ENCODE measurements at places on chromosomes 1 and 21.

- H3K27me3 ChIP-seq, result no peaks in the 10 kb centered on the region
- no peak overlapping the region for H3K4me3 ChIP-seq
- H3K27ac ChIP-seq, result no peak overlapping the region
- DNase-seq, result no peak
These were observed 188.3 kb upstream of the GREM2 start for GRCh38 chr1:240800291-240800690.

GRCh38 chr1:108913105-108913948 is 36.5 kb downstream of the GPSM2 start:
- no peak overlapping the region for H3K27ac ChIP-seq
- DNase-seq, result no peak
- H3K4me3 ChIP-seq, result no peak overlapping the region
- no peaks in the 10 kb centered on the region for H3K27me3 ChIP-seq
- peaks cover 5% of the 10 kb centered on the region for H3K4me1 ChIP-seq
- H3K36me3 ChIP-seq, result no peaks in the 10 kb centered on the region

DNA sequence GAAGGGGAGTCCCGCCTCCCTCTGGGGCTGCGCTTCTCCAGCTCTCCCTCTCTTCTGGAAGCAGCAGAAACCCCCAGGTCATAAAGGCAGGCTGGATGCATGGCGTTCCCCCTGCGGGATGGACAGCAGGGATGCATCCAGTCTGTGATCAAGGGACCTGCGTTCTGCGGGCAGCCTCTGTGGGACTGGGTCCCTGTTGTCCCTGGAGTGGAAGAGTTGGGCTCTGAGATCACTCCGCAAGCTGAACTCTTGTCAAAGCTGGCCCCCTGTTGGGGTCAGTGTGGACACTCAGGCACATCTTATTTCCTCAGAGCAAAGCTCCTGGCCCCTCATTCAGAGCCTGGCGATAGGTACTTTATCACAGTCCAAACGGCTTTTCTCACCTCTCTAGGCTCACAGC is 341.2 kb downstream of the PTPRU start:
- no peak overlapping the region for H3K27ac ChIP-seq
- DNase-seq, result no peak
- H3K36me3 ChIP-seq, result no peaks in the 10 kb centered on the region
- no peak overlapping the region for H3K4me3 ChIP-seq

DNA sequence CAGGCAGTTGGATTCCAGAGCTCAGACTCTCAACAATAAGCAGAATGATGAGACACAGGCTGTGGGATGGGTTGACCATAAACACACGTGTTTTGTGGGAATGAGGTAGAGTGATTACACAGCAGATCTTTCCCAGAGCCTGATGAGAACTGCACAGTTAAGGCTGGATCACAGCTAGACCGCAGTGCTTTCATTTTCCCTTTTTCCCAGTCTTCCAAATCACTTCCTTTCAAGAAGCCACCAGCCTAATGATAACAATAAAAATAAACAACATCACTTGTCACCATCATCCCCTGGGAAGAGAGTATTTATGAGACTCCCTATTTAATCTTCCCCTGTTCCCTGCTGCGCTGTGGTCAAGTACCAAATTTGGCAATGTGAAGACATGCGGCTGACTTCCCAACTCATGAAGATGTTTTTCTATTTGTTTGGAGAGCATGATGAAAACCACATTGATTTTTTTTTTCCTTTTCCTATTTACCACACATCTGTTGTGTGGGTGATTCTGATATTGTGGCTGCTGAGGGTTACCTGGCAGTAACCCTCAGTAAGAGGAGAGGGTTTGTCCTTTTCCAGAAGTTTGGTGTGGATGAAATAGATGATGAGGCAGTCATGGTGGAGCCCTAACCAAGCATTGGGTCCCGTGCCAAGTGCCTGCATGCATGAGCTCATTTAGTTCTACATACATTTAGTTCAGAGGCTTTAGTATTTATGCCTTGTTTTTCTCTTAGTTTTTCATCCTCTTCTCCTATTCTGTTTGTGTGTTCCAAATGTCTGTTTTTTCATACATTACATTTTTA is 248.9 kb upstream of the HOOK1 start:
- no peaks in the 10 kb centered on the region for H3K36me3 ChIP-seq
- H3K27me3 ChIP-seq, result no peaks in the 10 kb centered on the region
- DNase-seq, result peak; percentile 12
- no peaks in the 10 kb centered on the region for H3K4me1 ChIP-seq
- peak overlapping the region; percentile 50 for H3K27ac ChIP-seq

DNA sequence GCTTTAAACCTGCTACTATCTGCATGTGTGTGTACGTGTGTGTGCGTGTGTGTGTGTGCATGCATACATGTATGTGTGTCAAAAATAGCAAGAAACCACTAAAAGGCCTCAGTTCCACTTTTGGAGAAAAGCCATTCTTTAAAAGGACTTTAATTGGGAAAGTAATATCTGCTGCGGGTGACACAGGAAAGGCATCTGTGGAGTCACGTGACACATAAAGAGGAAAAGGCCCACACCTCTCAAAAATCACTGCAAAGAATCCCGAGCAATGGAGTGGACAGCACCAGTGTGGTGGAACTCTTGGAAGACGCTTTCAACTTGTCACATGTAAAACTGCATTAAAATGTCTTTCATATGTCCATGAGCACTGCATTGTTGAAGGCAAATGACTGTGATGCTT is 63.6 kb downstream of the DSCAM start:
- H3K36me3 ChIP-seq, result no peaks in the 10 kb centered on the region
- H3K27me3 ChIP-seq, result no peaks in the 10 kb centered on the region
- H3K27ac ChIP-seq, result no peak overlapping the region

DNA sequence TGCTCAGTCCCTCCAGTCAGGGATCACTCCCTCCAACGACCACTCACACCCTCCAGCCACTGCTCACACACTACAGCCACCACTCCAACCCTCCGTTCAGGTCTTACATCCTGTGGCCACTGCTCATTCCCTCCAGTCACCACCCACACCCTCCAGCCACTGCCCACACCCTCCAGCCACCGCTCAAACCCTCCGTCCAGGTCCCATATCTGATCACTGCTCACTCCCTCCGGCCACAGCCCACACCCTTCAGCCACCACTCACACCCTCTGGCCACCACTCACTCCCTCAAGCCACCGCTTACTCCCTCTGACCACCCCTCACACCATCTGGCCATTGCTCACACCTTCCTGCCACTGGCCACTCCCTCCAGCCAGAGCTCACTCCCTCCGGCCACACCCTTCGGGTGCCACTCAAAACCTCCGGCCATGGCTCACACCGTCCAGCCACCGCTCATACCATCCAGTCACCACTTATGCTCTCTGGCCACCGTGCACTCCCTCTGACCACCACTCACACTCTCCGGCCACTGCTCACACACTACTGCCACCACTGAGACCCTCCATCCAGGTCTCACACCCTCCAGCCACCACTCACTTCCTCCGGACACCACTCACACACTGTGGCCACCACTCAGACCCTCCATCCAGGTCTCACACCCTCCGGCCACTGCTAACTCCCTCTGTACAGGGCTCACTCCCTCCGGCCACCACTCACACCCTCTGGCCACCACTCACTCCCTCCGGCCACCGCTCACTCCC is 4.7 kb upstream of the TFF1 start:
- no peak for DNase-seq
- no peaks in the 10 kb centered on the region for H3K4me1 ChIP-seq
- H3K36me3 ChIP-seq, result no peaks in the 10 kb centered on the region
- H3K27ac ChIP-seq, result no peak overlapping the region
- H3K4me3 ChIP-seq, result no peak overlapping the region

DNA sequence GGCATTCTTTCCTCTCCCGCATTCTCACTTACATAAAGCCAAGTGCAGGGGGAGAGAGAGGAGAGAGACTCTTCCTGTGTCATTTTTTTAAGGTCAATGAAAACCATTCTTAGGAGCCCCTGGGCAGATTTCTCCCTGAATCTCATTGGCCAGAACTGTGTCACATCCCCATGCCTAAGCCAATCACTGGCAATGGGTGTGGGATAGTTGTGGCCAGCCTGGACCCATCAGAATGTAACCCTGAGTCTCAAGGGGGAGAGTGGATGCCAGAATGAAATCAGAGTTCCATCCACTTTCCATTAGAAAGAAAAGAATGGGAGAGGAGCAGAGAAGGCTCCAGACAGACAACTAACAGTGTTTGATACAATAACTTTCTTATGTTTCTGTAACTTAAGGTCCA is 31.2 kb upstream of the COQ8A start:
- H3K36me3 ChIP-seq, result no peaks in the 10 kb centered on the region
- no peaks in the 10 kb centered on the region for H3K27me3 ChIP-seq
- H3K4me3 ChIP-seq, result no peak overlapping the region
- H3K27ac ChIP-seq, result no peak overlapping the region
- DNase-seq, result no peak

GRCh38 chr1:22018583-22019559 is 17.4 kb downstream of the CELA3A start:
- peaks cover under 1% of the 10 kb centered on the region for H3K4me1 ChIP-seq
- no peaks in the 10 kb centered on the region for H3K27me3 ChIP-seq
- H3K36me3 ChIP-seq, result no peaks in the 10 kb centered on the region
- DNase-seq, result peak; percentile 41

DNA sequence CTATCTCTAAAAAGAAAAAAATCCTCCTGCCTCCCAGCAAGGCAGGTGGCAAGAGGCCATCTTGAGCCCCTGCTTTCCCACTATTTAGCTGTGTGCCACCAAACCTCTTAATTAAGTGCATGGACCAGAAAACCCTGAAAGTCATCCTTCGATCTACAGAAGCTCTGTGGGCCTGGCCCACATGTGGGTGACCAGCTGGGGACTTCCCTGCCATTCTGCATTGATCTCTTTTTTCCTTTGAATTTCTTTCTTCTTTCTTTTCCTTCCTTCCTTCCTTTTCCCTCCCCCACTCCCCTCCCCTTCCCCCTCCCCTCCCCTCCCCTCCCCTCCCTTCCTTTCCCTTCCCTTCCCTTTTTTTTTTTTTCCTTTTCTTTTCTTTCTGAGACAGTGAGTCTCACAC is 38.0 kb downstream of the KIF21B start:
- DNase-seq, result no peak
- no peaks in the 10 kb centered on the region for H3K4me1 ChIP-seq
- H3K36me3 ChIP-seq, result peaks cover 53% of the 10 kb centered on the region
- no peak overlapping the region for H3K27ac ChIP-seq
- no peak overlapping the region for H3K4me3 ChIP-seq

DNA sequence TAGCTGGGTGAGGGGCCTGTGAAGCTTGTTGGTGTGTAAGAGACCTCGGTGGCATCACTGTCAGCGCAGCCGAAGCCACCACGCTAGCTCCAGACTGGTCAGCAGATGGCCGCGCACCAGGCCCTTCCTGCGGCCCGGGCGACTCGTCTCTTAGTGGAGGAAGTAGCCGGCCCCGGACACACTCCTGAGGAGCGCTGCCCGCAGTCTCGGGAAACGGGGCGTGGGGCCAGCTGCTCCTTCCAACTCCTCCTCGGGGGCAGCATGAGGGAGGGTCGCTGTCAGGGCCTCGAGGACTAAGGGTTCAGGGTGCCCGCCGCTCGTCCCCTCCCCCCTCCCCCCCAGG is 20.4 kb downstream of the H3-3A start:
- peak overlapping the region; percentile 79 for H3K27ac ChIP-seq
- peak overlapping the region; percentile 57 for H3K4me3 ChIP-seq
- DNase-seq, result peak; percentile 71
- H3K27me3 ChIP-seq, result no peaks in the 10 kb centered on the region
- no peaks in the 10 kb centered on the region for H3K36me3 ChIP-seq
- H3K4me1 ChIP-seq, result peaks cover 3% of the 10 kb centered on the region

DNA sequence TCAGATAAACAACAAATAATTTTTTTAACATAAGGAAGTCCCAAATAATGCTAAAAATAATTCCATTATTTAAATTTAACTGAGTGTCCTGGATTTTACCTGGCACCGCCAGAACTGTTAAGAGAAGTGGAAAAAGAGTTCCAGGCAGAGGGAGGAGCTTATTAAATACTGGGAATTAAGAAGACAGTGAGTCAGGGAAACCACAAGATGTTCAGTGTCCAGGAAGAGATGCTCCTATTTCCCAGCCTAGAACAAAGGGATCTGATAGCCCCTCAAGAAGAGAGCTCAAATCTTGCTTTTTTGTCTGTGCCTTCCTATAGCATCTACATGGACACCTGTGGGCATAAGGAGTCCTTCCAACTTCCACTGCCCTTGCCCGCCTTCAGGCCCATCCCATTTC is 85.9 kb downstream of the PGM1 start:
- DNase-seq, result no peak
- H3K4me1 ChIP-seq, result no peaks in the 10 kb centered on the region
- no peak overlapping the region for H3K27ac ChIP-seq

Measured in heart left ventricle (tissue), 16 donors.